Dorsolateral prefrontal cortex (tissue), 122 donors: ENCODE measurements at places on chromosomes 5 and 9.

DNA sequence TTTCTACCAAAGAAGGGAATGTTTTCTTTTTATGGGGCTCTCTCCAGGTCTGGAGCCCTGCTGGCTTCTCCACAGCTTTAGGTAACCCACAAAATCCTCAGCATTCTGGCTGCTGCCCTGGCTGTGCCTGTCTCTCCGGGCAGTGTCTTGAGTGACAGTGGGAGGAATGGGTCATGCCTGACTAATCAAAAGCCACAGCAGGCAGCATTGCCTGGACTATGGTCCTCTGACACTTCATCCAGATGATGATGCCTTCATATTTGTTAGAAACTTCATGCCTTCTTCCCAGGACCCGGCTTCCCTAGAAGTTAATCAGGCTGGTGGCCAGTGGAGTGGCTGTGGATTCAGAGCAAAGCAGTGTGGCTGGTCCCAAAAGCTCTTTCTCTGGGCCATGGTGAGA, 32.2 kb upstream of the TGFBI start:
- DNase-seq = no peak

GRCh38 chr5:82031220-82032119, 59.6 kb downstream of the ATG10 start:
- no peak for DNase-seq

GRCh38 chr5:87399720-87400119, 13.0 kb downstream of the CCNH start:
- DNase-seq = no peak

GRCh38 chr9:81245254-81245956, 443.9 kb downstream of the TLE1 start:
- no peak for DNase-seq

GRCh38 chr9:122075135-122076030, 17.7 kb downstream of the TTLL11 start:
- no peak for DNase-seq

GRCh38 chr5:56961746-56962145, 9.8 kb upstream of the MIER3 start:
- DNase-seq = peak; percentile 75
